Right atrium auricular region (tissue), 2 donors: ENCODE measurements at places on chromosomes 5 and 9.

GRCh38 chr5:172413601-172414171 is 40.6 kb downstream of the SH3PXD2B start:
- H3K36me3 ChIP-seq: no peaks in the 10 kb centered on the region
- no peaks in the 10 kb centered on the region for H3K27me3 ChIP-seq
- H3K4me3 ChIP-seq: no peak overlapping the region

GRCh38 chr5:56244627-56245026 is 11.5 kb upstream of the ANKRD55 start:
- no peak for DNase-seq
- H3K4me3 ChIP-seq: no peak overlapping the region
- no peaks in the 10 kb centered on the region for H3K4me1 ChIP-seq
- no peaks in the 10 kb centered on the region for H3K27me3 ChIP-seq
- no peak overlapping the region for H3K27ac ChIP-seq
- no peaks in the 10 kb centered on the region for H3K36me3 ChIP-seq

DNA sequence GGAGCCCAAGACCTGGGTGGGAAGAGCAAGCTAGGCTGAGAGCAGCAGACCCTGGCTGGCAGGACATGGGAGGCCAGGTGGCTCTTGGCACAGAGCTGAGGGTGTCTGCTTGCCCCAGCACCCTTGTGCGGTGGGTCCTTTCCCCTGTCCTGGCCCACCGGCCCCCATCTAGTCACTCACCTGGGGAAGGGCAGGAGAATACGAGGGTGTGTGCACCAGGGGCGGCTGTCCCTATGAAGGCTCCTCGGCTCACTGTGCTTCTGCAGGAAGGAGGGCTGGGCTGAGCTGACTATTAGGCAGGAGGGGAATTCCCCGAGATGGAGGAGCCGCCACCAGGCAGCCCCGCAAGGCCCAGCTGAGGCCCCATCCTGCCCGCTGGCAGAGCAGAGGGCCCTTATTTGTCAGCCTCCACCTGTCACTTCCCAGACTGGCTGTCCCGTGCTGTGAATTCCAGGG is 6.1 kb upstream of the TNIP1 start:
- no peak overlapping the region for H3K27ac ChIP-seq
- no peak overlapping the region for H3K4me3 ChIP-seq
- no peaks in the 10 kb centered on the region for H3K27me3 ChIP-seq
- DNase-seq: no peak
- no peaks in the 10 kb centered on the region for H3K36me3 ChIP-seq

- no peaks in the 10 kb centered on the region for H3K27me3 ChIP-seq
- no peaks in the 10 kb centered on the region for H3K36me3 ChIP-seq
- no peak overlapping the region for H3K4me3 ChIP-seq
- H3K4me1 ChIP-seq: peaks cover 19% of the 10 kb centered on the region
Measured at GRCh38 chr9:129750013-129750638, 2.7 kb downstream of the PTGES start.

DNA sequence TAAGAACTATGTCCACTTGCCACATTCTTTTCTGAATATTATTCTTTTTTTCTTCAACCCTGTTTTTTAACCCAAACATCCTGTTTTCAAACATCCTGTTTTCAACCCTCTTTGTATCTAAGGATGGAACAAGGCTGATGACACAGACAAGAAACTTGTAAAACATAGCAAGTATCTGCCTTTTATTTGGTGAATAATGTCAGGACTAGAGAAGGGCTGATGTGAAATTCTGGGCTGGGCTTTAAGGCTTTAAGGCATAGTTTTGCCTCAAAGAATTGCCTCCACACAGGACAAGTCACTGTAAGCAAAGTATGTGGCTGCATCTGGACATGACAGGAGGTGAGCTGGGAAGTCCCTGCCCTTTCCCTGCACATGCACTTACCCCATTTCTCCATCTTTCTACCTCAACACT is 42.5 kb upstream of the RIC1 start:
- no peak for DNase-seq
- no peaks in the 10 kb centered on the region for H3K27me3 ChIP-seq
- H3K27ac ChIP-seq: no peak overlapping the region
- no peaks in the 10 kb centered on the region for H3K36me3 ChIP-seq
- H3K4me3 ChIP-seq: no peak overlapping the region
